ENCODE measurements at places on chromosomes 4 and X.

- no peak for DNase-seq
These were observed 48.7 kb upstream of the PHOX2B start for GRCh38 chr4:41797260-41797659.

GRCh38 chr4:64144994-64145393, 264.3 kb downstream of the TECRL start:
- DNase-seq = no peak

- DNase-seq = no peak
These were observed 38.9 kb downstream of the ARHGAP10 start for GRCh38 chr4:147770831-147771230.

GRCh38 chr4:75289914-75290582, 224.2 kb downstream of the RCHY1 start:
- DNase-seq = peak; percentile 26

DNA sequence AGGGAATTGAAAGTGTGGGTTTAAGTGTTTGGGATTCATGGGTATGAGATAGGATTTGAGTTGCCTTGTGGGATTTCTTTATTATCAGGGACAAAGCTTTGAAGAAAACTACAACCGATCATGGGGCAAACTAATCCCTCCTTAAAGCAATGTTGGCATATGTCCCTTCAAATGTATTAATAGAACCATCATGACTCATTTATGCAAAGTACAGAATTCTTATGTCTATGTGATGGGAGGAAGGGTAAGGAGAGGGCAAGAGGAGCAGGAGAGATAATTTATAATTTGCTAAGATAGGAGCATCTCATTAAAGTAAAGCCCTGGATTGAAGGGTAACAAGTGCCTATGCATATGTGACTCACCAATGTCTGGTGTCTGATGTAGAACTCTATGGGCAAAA, 94.2 kb downstream of the PHEX start:
- no peak for DNase-seq

All from NB4 (cell line).